B cell (primary cell): ENCODE measurements at places on chromosomes 13 and 19.

- peak; percentile 20 for DNase-seq
Observed at GRCh38 chr13:76745261-76746200, 140.7 kb downstream of the KCTD12 start.

DNA sequence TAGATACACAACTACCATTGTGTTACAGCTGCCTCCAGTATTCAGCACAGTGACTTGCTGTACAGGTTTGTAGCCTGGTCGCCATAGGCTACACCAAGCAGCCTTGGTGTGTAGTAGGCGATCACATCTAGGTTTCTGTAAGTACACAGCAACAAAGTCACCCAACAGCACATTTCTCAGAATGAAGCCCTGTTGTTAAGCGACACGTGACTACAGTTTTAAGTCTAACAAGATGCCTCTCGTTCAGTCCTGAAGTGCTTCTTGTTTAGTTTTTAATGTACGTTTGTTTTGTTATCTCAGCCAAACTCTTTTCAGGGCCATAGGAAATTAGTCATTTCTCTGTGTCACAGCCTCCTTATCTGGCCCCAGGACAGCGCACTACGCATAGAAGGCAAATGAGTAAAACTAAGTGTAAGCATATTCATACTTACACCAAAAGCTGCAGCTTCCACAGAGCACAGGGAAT, 50.0 kb upstream of the GPR183 start:
- no peak for DNase-seq

- no peak for DNase-seq
Observed at GRCh38 chr19:55341171-55341588, 1.5 kb downstream of the KMT5C start.

DNA sequence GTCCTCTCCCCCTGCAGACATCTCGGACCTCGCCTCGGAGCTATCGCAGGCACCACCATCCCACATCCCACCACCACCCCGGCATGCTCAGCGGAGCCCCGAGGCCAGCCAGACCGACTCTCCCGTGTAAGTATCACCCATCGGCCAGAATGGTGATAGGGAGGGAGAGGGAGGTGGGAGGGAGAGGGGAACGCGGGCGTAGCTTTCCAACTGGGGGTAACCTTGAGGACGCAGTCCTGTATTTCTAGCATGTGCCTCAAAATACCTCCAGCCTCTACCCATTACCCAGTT, 26.1 kb downstream of the TJP3 start:
- DNase-seq, result no peak

DNA sequence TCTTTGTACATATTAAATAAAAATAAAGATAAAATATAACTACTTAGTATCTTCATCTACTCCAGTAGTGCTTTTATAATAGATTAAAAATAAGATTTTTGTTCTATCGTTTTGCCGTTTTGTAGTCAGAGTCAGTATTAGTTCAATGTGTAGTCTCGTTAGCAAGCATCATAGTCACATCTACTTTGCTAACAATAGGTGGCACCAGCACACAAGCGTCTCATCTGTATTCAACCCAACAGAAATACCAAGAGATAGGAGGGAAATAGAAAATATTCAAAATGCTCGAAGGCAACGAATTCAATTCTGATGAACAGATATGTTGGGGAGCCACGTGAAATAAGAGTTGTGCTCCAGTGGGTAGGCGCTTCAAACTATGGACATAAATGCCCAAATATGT, 21.4 kb upstream of the MICU2 start:
- peak; percentile 27 for DNase-seq

DNA sequence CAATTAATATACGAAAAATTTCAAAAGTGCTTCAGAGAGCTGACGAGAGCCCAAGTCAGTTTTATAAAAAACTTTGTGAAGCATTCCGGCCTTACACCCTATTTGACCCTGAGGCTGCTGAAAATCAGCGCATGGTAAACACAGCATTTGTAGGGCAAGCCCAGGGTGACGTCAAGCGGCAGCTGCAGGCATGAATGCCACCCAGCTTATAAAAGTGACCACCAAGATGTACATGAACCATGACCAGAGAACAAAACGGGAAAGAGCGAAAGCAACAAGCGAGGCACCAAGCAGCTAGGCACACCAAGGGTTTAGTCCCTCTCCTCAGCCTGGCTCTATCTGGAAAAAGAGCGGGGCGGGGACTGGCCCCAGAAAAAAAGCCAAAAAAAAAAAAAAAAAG, 6.0 kb downstream of the SIGLEC11 start:
- DNase-seq, result no peak
